ENCODE measurements at places on chromosomes 5 and 9.

DNA sequence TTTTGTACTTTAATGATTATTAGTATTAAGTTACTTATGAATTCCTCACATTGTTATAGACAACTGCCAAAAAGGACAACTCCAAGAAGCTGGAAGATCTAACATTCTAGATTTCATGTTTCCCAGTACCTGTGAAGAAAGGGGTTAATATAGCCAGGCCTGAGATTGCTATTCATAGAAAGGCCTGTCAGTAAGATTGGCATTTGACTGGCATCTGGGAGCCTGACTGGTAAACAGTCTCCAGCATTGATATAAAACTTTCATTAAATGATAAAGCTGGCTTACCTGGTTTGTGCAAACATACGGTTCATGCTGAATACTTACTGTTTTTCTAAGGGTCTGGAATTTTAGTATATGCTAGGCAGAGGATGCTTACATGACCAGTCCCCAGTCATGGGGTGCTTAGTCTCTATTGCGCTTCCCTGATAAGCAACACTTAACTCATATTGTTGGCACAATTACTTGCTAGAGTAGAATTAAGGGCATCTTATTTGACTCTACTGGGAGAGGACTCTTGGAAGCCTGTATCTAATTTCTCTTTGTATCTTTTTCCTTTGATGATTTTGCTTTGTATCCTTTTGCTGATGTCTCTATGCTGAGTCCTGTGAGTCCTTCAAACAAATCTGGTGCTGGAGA, 340.4 kb upstream of the SEMA6A start:
- no peak for DNase-seq

- no peak for DNase-seq
Observed at GRCh38 chr9:14148501-14149103, 165.3 kb downstream of the NFIB start.

DNA sequence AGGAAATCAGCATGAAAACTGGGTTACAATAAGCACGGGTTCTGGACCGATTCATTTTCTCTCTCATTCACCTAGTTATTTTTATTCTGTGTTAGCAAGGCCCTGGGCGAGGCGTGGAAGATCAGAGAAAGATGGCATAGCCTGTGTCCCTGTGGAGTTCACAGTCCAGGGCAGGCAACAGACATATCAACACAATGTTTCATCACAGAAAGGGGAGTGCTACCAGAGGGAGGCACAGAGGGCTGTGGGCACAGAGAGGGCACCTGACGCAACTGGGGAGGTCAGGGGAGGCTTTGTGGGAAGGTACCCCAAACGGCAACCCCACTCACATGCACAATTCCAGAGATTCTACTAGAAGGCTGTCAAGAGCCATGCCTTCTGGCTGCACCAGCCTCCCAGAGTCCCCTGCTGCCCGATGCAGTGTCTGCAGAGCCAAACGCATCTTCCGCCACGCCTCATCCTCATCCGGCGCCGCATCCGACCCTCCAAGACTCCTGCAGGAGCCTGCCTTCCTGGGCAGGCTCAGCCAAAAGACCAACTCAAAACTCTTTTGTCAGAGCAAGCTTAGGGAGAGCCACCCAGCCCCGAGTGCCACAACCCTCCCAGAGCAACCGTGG, 1.4 kb downstream of the FAM193B start:
- DNase-seq: no peak

GRCh38 chr5:90446961-90447360, 27.6 kb downstream of the MBLAC2 start:
- DNase-seq: no peak

- DNase-seq: no peak
Observed at GRCh38 chr5:40217553-40217952, 462.2 kb upstream of the PTGER4 start.

DNA sequence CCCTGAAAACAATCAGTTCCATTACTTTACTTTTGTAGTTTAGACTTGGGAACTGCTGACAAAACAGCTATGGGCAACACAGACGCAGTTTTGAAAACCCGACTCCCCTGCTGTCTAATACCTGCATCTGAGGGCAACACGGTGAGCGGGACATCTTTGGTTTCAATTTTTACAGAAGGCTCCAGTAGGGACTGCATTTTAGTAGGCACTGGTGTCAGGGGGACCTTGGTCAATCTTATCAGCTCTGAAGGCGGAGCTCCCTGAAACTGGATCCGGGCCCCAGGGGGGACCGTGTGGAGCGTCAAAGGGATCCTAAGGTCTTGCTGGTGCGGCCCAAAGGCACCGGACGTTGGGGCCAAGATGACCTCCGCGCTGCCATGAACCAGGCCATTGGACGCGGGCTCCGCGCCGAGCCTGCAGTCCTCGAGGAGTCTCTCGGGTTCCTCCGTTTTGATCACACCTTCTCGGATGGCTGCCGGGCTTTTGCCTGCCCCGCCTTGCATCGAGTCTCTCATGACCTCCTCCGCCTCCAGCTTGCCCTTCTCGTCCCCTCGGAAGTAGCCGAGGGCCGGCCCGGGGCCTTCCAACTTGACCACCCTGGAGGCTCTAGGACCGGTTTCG, 1.1 kb downstream of the SOX30 start:
- no peak for DNase-seq

DNA sequence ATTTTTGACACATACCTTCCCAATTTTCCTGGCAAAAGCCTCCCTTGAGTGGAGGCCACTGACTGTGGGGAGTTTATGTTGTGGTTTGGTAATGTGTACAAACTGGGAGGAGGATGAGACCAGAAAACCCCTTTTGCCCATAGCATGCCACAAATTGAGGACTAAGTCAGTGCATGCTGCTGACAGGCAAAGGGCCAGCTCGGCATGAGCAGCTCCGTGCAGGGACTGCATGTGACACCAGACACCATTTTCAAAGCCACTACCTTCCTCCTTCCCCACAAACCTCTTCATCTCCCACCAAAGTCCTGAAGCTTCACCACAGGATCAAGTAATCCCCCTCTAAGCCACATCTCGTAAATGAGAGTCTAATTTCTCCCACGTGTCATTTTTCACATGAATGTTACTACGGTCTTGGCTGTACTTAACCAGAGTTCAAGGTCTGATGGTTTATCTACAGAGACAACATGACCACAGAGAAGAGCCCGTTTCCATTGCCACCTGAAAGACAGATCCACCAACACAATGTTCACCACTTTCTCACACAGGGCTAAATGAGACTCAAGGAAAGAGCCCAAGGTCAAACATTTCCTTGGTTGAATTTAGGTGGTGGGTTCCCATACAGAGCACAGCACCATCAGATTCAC, 106.5 kb downstream of the NFIB start:
- DNase-seq: no peak

- DNase-seq: no peak
Observed at GRCh38 chr9:88303721-88304451, 84.4 kb upstream of the SPIN1 start.

DNA sequence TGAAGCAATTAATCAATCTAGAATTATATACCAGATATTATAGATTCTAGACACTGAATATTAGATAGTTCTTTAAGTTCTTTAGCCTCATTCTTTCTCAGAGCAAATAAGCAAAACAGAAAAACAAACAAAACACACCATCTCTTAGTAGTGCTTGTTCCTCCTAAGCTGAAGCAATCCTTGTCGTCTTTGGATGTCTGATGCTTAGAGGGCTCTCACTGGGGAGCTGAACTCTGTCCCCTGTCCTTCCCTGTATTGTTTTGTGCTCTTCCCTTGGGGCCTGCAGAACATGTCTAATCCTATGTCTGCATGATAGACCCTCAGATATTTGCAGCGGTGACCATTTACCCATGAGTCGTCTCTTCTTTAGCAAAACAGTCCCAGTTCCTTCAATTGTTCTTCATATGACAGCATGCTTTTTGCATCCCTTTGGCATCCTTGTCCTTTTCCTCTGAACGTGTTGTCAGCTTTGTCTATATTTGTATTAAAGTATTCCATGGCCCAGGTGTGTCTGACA, 114.3 kb downstream of the ARHGEF28 start:
- DNase-seq: no peak

GRCh38 chr5:112583166-112583565, 154.5 kb upstream of the APC start:
- no peak for DNase-seq

GRCh38 chr5:53476531-53477480, 3.6 kb upstream of the FST start:
- DNase-seq: no peak

DNA sequence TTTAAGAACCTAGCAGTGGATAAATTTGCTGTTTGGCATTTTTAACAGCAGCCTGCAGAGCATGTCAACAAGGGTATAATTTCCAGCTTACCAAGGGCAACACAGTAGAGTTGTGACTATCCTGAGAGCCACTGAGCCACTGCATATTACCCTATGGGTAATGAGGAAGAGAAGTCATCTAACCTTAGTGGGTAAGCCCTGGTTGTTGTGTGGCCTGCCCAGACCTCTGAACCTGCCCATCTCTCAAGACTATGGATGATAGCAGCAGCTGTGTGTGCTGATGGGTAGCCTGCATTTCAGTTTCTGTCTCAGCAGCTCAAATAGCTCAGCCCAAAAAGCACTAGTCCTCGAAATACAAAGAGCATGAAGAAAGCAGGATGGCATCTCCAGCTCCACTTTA, 56.1 kb upstream of the PIP5K1B start:
- no peak for DNase-seq

- no peak for DNase-seq
Observed at GRCh38 chr9:110936237-110936636, 102.0 kb downstream of the LPAR1 start.

DNA sequence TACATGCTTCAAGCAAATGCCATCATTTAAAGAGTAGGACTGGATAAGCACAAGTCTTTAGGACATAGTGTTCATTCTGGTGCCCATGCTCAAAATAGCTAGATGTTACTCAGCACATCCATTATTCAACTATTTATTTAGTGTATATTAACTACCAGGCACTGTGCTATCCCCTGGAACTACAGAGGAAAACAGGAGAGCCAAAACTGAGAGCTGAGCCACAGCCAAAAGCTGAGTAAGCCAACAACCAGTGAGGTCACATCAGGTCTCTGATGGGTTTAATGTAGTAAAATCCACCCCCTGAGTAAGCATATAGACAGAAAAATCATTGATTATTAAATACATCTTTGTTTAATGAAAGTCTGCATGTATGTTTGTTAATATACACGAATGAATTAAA, 469.3 kb upstream of the DMAC1 start:
- no peak for DNase-seq

DNA sequence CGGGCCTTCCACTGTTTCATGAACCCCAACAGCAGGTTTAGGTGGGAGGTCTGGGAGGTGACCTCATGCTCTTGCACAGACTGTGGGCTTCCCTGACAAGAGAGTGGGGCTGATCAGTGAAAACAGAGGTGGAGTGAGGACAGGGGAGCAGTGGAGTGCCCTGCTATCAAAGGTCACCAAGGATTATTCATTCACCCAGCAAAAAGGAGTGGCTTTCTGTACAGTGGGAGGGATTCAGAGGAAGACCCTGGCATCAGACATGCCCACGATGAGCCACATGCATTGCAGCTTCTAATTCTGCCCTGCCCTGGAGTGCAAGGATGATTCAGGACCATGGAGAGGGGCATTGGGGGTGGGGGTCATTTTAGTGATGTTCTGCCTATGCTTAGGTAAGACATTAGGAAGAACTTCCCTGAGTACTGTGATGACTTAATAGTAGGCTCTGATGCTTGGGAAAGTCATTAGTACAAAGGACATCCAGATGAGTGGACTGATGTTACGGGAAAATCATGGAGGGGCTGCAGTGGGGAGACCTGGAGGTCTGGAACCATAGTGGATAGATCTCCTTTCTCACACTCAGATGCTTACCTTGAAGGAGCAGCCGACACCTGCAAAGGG, 12.8 kb downstream of the TRAF1 start:
- DNase-seq: no peak

DNA sequence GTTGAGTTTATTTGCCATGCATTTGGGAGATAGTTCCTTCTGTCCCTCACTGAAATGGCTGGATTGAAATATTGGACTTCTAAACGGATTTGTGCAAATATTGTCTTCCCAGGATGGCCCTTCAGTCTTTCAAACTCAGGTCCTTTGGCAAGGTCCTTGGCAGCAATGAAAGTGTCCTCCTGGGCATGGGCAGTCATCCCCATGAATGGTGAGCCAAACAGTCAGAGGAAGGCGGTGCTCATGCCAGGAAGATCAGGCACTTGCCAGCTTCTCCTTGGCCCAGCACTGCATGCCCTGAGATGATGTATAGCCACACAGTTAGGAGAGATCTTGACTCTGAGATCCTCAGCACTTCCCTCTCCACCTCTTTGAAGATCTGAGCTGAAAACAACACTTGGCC, 221.4 kb upstream of the KLF4 start:
- no peak for DNase-seq

- no peak for DNase-seq
Observed at GRCh38 chr5:101024299-101024698, 121.2 kb upstream of the ST8SIA4 start.

GRCh38 chr5:22431840-22432239, 421.3 kb downstream of the CDH12 start:
- DNase-seq: no peak

GRCh38 chr5:92567831-92568450, 1013.1 kb downstream of the NR2F1-AS1 start:
- DNase-seq: peak; percentile 25

- no peak for DNase-seq
Observed at GRCh38 chr5:176614805-176615478, 5.0 kb upstream of the GPRIN1 start.

- DNase-seq: peak; percentile 69
Observed at GRCh38 chr9:20356403-20357036, 265.8 kb downstream of the MLLT3 start.

GRCh38 chr5:36877667-36878391, 1.3 kb downstream of the NIPBL start:
- no peak for DNase-seq

GRCh38 chr5:165425594-165425993, 1920.2 kb downstream of the MAT2B start:
- DNase-seq: no peak

DNA sequence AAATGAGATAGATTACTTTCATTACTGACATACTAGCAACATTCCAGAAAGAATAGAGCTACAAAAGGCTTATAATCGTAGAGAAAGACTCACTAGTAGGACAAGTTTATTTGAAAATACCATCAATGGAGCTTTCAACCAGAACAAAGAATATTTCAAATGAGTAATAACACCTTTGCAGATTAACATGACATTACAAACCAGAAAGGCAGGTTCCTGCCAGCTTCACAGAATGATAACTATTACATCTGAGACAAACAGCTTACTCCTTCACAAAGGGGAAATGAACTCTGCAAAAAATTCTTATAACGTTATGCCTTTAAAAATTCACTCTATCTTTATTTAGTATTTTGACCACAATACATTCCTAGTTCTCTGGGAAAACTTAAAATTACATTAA, 103.1 kb downstream of the EPB41L4A start:
- DNase-seq: no peak

GRCh38 chr5:71894091-71894490, 175.0 kb downstream of the CARTPT start:
- DNase-seq: no peak

DNA sequence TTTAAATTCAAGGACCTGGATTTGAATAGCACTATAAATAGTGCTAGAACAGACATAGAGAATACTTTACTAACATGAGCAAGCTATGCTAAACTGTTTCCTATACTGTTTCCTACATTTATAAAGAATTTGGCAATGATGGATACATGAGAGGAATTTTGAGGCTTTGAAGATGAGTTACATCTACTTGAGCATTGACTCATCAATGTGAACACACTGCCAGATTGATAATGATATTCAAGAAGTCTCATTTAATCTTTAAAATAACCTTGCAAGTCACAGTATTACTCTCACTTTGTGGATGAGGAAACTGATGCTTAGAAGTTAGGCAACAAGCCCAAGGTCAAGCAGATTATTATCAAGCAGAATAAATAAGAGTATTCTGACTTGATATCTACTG, 281.9 kb downstream of the DNAH5 start:
- DNase-seq: no peak

- DNase-seq: no peak
Observed at GRCh38 chr5:179295778-179296149, 49.5 kb downstream of the ADAMTS2 start.
